Kasumi-1 (cell line): ENCODE measurements at places on chromosomes 2 and 18.

DNA sequence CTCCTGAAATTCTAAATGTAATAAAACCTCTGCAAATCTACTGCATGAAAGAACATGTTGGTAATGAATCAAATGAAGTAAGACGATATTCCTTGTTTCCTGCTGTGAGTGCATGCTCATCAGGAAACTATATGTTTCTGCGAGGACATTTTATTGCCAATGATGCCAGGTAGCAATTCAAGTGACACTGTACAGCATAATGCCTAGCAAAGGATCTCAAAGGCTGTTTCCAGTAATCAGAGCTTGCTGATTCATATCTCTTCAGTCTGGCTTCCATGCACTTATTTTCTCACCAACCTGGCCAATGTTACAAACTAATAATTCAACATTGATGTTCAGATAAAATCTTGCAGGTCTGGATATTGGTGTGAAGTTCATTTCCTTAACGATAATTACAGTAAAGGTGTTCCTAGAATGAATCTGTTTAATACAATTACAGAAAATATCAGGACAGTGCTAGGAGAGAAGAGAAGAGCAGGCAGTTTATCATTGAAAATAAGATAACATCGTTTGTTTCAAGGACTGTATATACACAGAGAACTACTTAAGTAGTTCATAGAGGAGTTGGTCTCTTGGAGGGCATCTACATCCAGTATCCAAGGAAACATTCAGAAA lies 568.5 kb upstream of the SOX11 start:
- DNase-seq, result no peak

DNA sequence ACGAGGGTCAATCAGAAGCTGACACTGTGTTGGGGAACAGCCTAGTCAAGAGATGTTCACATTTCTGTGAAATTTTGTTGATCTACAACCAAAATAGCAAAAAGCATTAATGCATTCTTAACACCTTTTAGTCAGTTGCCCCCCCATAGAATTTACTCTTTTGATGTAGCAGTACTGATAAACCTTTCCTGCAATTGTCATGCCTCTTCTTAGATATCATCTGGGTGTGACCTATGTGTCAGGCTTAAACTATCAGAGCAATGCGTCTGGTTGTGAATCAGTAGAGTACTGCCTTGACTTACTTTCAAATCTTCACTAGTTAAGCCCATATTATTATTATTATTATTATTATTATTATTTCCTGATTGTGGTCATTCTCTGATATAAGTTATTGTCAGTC lies 61.9 kb downstream of the GREB1L start:
- DNase-seq, result no peak

DNA sequence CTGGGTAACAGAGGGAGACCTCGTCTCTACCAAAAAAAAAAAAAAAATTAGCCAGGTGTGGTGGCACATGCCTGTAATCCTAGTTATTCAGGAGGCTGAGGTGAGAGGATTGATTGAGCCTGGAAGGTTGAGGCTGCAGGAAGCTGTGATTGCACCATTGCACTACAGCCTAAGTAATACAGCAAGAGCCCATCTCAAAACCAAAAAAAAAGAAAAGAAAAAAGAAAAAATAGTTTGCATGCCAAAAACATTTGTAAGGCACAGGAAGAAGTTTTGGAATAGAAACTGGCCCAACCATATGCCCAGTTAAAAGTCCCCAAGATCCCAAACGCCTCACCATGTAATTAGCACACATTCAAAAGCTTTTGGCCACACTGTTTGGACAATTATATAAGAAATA lies 13.4 kb upstream of the ACOXL start:
- no peak for DNase-seq

DNA sequence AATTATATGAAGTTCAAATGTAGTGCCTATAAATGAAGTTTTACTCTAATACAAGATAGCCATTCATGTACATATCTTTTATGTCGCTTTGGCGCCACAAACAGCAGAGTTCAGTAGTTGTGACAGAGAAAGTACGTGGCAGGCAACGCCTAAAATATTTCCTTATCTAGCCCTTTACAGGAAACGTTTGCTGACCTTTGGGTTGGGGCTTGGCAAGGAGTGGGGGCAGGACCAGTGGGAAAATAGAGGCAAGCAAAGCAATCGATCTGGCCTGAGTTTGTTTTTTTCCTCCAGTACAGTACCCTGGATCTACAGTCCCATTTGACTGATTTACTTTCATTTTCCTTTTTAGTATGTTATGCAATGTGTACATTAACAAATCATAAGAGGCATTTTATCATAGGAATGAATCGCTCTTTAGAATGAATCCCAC lies 13.1 kb downstream of the CCDC68 start:
- DNase-seq, result peak; percentile 50

DNA sequence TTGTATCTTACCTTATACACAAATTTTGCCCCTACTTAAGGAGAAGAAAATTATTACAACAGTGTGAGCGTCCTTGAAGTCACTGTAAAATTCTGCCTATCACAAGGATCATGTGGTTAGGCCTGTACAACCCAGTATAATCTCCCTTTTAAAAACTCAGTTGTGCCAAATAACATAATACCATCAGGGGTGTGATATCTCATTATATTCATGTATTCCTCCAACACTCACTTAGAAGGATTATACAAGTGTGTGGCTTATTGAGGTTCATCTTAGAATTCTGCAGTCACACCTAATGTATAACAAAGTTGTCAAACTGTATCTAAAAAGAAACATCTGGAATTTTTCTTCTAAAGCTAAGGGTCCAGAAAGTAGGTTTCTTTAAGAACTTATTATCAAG lies 998.8 kb upstream of the LRRTM1 start:
- no peak for DNase-seq

DNA sequence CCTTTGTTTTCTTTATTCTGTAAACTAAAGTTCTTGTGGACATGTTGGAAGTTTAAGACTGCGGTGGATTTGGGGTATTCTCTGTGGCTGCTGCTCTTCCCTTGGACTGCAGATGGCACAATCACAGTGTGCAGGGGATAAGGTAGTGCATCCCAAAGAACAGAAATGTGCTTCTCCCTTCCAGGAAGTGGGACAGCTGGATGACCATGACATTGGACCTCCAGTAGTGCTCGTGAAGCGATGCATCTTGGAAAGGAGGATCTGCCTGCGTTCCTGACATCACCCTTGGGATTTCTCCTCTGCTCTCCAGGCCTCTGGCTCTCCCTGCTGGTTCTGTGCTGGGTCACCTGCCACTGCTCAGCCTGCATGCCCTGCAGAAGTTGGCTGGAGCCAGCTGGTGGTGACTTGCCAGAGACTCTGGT lies 109.9 kb downstream of the SLC4A3 start:
- peak; percentile 10 for DNase-seq

- DNase-seq, result no peak
These were observed 145.2 kb downstream of the THADA start for GRCh38 chr2:43450617-43451016.

- no peak for DNase-seq
These were observed 305.0 kb upstream of the EPAS1 start for GRCh38 chr2:45992021-45992740.

- DNase-seq, result no peak
These were observed 134.8 kb downstream of the GCA start for GRCh38 chr2:162478721-162479129.

DNA sequence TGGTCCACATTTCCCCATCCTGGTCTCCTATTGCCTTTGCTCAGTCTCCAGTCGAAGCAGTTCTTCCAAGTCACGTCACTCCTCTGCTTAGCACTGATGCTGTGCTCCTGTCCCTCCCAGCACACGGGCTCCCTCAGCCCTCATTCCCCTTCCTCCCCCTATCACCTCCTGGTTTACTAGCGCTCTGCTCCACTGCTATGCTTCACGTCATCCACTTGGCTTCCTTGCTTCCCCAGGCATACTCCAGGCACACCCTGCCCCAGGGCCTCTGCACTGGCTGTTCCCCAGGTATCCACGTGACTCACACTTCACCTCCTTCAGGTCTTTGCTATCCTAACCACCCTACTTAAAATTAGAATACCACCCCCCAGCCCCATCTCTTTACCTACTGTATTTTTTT lies 269.3 kb downstream of the GLI2 start:
- no peak for DNase-seq

DNA sequence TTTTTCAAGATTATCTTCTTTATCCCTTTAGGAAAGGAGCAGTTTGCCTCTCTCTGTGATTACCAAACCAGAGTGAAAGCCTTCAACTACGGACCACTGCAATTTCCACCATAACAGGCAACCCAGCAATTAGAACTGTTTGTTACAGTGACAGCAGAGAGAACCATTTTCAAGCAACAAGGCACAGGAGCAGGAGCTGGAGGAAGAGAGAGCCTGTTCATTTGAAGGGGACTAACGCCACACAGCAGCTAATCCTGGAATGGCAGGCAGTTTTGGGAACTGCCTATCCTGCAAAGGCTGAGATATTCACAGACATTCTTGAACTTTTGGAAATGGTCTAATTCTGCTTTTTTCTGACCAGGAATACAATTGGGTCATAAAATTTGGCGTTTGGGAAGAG lies 1541.9 kb upstream of the PIK3C3 start:
- peak; percentile 5 for DNase-seq

DNA sequence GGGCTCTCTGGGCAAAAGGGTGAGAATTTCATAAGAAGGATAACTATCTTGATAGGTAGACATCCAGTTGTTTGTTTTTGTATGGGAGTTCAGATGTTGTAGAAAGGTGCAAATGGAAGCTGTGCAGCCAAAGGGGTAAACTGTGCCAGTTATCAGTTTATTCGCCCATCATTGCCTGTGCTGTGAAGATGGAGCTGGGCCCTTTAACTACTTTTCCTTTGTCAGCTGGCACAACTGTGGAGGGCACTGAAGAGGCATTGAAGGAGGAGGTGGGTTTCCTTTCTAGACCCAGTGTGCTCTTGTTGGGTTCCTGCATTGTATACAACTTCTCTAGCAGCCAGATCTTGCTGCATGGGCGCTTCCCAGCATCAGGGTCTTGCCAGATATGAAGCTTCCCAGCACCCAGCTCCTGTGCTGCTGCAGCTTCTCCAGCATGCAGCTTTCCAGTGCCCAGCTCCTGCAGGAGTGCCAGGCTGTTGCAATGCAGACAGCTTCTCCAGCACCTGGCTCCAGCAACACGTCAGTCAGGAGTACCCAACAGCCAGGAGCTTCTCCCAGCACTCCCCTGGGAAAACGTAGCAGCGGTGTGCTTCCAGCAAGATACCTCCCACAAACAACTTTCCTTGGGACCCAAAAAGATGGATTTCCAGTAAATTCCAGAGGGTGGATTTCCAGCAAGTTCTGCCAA lies 15.3 kb downstream of the DNMT3A start:
- DNase-seq, result no peak

DNA sequence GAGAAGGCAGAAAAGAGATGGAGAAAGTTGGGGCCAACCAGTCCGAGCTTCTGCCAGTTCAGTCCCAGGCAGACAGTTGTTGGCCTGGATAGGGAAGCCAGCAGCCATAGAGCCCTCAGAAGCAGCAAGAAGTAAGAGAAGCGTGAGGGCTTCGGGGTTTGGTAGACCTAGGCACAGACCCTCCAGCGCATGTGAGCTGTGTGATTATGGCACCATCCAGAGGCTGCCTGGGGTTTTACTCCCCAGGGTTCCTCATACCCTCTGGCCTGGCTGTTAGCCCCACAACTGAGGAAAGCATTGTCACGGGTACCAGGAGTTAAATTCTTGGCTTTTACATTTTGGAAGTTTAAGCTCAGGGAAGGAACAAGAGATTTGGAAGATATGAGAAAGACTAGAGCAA lies 93.7 kb upstream of the RAB6C start:
- DNase-seq, result peak; percentile 23

DNA sequence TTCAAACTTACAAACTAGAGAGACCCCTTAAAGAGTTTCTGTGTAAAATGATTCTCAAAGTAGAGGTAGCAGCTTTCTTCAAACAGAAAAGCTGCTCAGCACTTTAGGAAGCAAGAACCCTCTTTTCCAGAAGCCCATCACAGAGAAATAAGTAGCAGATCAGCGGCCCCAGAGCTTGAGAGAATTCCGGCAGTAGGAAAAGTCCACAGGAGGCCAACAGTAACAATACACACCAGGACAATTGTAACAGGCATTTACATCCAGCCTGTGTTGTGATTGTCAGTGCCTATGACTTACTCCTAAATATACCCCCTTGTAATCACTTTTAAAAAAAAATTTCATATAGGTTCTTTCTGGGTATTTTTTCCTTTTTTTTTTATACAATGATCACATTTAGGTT lies 161.4 kb upstream of the ACVR2A start:
- no peak for DNase-seq

DNA sequence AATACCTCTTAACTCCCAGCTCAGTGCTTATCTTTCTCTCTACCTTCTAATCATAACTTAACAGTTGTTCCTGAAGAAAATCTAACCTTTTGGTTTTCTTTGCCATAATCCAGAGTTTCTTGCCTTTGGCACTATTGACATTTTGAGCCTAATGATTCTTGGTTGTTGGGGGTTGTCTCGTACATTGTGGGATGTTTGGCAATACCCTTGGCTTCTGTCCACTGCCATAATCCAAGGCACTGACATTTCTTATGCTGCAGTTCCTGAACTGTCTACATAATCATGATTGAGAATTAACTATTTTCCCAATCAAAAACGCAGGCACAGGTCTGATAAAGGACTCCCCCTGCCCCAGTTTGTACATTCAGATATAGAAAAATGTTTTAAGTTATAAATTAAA lies 203.2 kb upstream of the MEX3C start:
- DNase-seq, result no peak

DNA sequence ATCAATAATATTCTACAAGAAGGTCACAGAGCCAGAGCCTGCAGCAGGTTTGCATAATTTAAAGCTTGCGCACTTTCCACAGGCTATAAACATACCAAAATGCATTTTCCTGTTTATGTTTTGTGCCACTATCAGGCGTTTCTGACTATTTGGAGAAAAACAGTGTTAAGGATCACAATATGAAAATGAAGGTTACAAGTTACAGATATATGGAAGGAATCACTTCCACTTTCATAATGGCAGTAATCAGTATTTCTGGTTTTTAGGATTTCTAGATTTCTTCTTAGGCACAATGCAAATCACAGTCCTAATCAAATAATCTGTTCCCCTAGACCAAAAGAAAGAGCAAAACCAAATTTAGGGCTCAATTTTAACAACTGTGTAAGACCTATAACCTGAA lies 279.5 kb downstream of the NBAS start:
- DNase-seq, result no peak

DNA sequence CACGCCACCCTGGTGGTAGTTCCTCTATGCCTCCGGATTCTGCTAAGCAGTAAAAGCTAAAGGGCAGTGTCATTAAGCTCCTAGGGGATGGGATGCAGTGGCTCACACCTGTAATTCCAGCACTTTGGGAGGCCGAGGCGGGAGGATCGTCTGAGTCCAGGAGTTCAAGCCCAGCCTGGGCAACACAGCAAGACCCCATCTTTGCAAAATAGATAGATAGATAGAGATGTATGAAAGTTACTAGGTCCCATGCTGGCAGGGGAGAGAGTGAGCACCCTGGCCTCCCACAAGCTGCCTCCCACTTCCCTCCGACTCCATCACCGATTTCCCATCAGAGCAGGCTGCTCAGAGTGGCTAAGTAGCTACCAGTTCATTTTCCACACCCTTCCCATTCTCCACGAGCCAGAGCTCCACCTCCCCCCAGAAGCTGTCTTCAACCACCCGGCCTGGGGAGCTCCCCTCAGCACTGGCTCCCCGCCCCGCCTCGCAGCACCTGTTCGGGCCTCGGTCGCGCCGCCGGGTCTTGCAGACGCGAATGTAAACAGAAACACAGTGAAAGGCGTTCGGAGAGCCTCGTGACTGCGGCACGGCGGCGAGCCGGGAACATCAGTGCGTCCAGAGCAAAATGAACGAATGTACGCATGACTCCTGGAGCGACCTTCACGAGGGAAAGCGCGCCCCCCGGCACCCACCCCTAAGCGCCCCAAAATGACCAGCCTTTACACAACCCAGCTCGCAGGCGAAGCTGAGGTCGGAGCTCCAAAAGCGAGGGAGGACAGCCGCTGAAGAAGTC lies 598 bp upstream of the CEP68 start:
- DNase-seq, result peak; percentile 75

- DNase-seq, result no peak
These were observed 236.4 kb downstream of the BCL11A start for GRCh38 chr2:60317034-60317386.
